Cardiac septum (tissue), 1 donor: ENCODE measurements at places on chromosomes 11 and 22. TPM values are rescaled to one million over a fixed set of nuclear protein-coding genes. Genes with fewer than 3 reads are reported as not detected.

The RAPSN gene
- 3.7 TPM for total RNA-seq

DNA sequence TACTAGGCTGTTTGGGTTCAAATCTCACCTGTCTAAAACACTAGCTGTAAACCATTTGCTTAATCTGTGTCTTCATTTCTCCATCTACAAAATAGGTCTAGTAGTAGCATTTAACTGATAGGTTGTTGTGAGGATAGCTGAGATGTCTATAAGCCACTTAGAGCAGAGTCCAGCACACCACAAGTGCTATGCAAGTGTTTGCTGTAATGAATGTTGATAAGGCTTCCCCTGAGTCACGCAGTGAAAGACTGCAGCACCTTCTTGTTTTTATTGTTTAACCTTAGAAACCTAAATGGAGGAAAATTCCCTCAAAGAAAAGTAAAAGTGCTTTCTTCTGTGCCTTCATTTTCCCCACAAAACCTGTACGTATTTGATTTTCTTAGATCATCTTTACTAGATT is 23.1 kb upstream of the LDHA start:
- DNase-seq = no peak

DNA sequence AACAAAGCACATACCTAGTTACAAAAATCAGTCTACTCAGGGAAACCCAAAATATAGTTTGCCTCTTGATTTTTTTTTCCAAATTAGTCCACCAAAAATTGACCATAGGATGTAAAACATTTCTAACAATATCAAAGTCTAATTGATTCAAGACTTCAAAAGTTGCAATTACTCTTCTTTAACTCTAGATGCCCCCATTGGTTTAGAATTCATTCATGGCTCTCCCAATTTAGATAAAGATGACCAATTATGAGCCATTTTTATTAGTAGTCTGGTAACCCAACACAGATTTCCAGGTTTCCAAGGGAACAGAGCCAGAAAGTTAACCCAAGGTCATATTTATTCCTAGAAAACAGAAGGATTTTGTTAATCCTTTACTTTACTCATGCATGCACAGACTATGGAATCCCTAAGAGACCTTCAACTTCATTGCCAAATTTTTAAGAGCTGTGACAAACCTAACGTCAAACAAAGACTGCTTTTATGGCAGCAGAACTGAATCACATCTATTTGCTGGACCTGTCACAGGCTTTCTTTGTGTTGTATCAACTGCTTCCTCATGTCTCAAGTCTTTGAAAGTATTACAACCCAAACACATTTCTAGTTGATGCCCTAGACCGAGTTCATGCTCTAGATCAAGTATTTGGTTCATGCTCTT is 55.3 kb downstream of the C22orf42 start:
- no peak for DNase-seq

DNA sequence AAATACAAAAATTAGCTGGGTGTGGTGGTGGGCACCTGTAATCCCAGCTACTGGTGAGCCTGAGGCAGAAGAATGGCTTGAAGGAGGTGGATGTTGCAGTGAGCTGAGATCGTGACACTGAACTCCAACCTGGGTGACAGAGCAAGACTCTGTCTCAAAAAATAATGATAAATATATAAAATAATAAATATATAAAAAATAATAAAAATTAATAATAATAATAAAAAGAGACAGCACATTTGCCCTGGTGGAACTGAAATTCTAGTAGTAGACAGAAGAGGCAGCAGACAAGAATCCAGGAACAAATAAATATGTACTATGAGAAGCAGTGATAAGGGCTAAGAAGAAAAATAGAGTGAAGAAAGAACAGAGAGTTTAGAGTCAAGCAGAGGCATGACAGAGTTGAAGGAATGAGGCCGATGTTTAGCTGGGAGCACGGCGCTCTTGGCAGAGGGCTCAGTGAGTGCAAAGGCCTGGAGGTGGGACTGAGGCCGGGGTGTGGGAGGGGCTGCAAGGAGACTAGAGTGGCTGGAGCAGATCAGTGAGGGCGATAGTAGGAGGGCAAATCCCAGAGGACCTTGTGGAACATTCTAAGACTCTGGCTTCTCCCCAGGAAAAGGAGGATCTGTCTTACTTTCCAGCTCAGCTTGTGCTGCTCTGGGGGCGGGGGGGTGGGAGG is 410.3 kb downstream of the MN1 start:
- DNase-seq = no peak
